Activated T-helper 17 cell treated with anti-CD3 and anti-CD28 coated beads, Interleukin-2, amount 50 U/mL, for 72 hours (primary cell): ENCODE measurements at places on chromosomes 16 and 17. TPM values are rescaled to one million over a fixed set of nuclear protein-coding genes. Genes with fewer than 3 reads are reported as not detected.

SOX15 gene
- total RNA-seq: 0.90 TPM

TPSD1 gene
- not detected for total RNA-seq

LGALS9C gene
- total RNA-seq: 0.26 TPM

- no peak overlapping the region for H3K27ac ChIP-seq
- no peak overlapping the region for H3K4me3 ChIP-seq
- peaks cover 4% of the 10 kb centered on the region for H3K4me1 ChIP-seq
- no peaks in the 10 kb centered on the region for H3K27me3 ChIP-seq
Observed at GRCh38 chr17:7039832-7040231, 4.0 kb downstream of the SLC16A13 start.

DNA sequence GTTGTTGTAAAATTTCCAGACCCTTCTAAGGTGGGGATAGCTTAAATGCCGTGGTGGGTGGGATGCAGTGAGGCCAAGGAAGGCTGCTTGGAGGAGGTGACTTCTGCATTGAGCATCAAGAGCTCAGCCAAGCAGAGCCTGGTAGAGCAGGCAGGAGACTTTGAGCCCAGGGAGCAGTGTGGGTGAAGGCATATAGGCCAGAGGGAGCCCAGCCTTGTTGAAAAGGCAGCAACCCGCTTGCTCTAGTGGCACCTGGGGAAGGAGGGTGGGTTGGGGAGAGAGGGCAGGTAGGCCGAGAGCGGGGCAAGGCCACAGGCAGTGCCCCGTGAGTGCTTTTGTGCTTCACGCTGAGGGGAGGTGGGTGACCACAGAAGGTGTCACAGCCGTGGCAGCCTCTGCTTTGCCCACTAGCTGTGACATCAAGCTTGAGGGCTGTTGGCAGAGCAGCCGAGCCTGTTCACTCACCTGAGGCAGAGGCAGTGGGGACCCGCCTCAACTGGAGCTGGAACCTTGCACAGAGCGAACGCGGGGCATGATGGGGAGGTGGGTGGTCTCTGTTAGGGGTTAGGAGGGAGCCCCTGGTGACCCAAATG lies 56.1 kb downstream of the IRF8 start:
- peaks cover 9% of the 10 kb centered on the region for H3K4me1 ChIP-seq
- no peak overlapping the region for H3K4me3 ChIP-seq
- H3K27ac ChIP-seq: no peak overlapping the region
- H3K36me3 ChIP-seq: no peaks in the 10 kb centered on the region

DNA sequence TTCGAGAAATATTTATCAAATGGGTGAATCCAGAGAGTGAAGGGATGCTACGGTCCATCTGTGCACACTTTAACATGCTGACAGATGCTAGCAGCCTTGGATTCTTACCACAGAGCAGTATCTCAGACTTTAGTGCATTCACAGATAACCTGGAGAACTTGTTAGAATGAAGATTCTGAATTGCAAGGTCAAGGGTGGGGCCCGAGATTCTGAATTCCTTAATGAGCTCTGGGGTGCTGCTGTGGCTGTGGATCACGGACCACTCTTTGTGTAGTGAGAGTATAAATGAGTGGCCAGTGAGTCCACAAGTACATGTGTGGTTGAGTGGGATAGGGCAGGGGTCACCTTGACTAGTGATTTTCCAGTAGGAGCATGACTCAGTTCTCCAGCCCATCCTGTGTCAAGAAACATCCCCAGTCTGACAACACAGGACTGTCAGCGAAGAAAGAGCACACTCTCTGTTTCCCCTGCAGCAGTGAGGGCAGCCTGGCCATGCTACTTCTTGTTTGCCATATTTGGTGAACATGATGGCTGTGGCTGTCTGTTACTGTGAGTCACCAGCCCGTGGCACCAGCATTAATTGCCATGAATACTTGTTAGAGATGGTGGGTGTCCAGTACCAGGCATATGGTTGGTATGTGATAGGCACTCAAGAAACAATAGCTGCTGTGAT lies 13.0 kb upstream of the SALL1 start:
- no peak for ATAC-seq
- H3K27ac ChIP-seq: no peak overlapping the region
- no peak overlapping the region for H3K4me3 ChIP-seq
- no peaks in the 10 kb centered on the region for H3K36me3 ChIP-seq

- peak; percentile 53 for ATAC-seq
- peak overlapping the region; percentile 1 for H3K27ac ChIP-seq
- peaks cover 8% of the 10 kb centered on the region for H3K36me3 ChIP-seq
- peak overlapping the region; percentile 29 for H3K4me3 ChIP-seq
- peaks cover 13% of the 10 kb centered on the region for H3K4me1 ChIP-seq
Observed at GRCh38 chr17:67374329-67375053, 2.6 kb upstream of the PITPNC1 start.

DNA sequence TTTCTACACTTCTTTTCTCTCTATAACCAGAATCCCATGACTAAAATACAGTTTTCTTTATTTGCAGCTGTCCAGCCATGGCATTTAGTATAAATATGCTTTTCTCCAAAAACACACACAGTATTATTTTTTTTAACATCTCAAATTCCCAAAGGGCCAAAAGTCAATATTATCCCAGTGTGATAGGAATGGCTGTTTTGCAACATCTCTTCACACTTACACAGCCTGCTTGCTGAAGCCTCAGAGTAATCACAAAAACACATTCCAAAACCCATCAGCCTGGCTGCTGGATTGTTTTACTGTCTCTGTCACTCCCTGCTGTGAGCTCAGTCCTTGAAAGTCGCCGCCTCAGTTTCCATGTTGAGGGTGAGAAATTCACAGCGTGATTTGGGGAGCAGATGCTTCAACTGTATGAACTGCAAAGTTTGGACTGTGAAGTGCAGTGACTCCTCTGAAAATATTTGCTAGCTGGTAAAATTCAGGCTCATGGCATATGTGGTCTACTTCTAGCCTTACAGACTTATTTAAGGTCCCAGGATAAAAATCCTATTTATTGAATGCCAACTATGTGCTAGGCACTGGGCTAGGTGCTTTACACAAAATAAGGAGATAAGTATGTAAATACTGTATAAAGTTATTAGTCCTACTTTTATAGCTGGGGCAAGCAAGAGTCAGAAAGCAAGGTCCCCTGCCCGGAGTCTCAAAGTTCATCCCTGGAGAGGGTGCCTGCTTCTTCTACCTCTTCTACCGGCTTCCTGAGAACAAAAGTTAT lies 116.5 kb downstream of the SOCS1 start:
- H3K36me3 ChIP-seq: peaks cover 13% of the 10 kb centered on the region
- no peak for ATAC-seq
- peaks cover 18% of the 10 kb centered on the region for H3K4me1 ChIP-seq
- H3K27ac ChIP-seq: peak overlapping the region; percentile 84
